NCI-H524 (cell line): ENCODE measurements at places on chromosomes 6 and 20.

GRCh38 chr6:158816803-158817727 is 2.1 kb downstream of the EZR start:
- peak; percentile 74 for DNase-seq

- no peak for DNase-seq
Observed at GRCh38 chr6:151098166-151098565, 141.6 kb upstream of the AKAP12 start.

DNA sequence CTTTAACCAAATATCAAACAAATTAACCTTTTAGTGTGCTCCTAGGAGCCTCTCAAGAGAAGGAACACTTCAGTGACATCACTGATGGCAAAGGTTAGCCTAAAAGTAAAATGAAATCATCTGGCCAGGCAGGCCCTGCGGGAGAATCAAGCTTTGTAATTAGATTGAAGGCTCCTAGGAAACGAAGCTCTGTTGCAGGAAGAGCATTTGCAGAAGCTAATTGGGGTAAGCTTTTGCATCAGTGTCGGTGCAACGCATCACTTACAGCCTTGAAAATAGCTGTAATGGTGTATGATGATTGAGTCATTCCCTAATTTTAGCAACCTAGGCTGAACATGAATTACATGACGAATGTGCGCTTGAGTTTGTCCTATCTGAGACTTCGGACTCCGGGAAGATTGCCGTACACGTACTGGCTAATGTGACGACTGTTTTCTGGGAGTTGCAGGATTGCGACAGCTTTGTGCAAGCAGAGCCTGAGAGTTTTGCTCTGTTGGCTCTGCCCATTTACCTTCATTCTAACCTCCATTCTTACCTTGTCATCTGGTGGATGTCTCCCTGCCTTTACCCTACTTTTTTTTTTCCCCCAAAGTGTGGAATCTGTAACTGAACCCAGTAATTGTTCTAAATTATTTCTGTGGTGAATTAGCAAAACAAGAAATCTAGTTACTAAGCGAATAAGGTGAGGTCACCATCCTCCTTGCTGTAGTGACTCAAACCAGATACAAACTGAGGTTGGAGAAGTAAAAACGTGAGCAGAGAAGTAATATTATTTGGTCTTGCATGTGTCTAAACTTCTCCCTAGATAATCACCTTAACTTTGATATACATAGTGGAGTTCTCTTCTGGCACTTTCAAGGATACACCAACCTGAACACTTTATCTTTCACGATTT is 675.9 kb upstream of the CITED2 start:
- no peak for DNase-seq

GRCh38 chr6:128767150-128767549 is 115.8 kb upstream of the LAMA2 start:
- no peak for DNase-seq

DNA sequence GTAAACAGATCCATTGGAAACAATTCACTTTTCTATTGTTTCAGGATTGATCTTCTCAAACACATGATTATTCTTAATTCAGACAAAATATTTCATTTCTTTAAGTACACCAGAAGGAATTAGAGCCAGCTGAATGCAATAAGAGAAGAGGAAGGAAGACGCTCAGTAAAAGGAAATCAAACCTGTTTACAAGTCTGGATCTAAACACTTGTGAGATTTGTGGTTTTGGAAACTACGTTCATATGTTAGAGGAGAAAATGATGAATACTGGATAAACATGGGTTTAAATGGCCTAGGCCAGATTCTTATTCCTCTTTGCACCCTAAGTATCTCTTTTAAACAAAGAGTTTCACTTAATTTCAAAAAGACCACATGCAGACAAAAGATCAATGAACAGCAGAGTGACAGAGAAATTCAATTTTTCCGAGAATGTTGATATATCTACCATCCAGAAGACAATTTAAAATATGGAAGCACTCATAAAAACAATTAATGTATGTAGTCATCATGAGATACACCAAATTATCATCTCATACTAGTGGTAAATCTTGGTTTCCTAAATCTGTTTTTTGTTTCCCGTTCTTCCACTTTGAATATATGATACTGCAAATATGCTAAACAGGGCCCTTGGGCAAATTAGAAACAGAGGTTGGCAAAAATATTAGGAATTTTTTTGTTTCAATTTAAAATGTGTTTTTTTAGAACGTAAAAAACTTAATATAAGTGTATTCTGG is 703.5 kb upstream of the CITED2 start:
- DNase-seq = no peak
